ENCODE measurements at places on chromosomes 11 and 22.

DNA sequence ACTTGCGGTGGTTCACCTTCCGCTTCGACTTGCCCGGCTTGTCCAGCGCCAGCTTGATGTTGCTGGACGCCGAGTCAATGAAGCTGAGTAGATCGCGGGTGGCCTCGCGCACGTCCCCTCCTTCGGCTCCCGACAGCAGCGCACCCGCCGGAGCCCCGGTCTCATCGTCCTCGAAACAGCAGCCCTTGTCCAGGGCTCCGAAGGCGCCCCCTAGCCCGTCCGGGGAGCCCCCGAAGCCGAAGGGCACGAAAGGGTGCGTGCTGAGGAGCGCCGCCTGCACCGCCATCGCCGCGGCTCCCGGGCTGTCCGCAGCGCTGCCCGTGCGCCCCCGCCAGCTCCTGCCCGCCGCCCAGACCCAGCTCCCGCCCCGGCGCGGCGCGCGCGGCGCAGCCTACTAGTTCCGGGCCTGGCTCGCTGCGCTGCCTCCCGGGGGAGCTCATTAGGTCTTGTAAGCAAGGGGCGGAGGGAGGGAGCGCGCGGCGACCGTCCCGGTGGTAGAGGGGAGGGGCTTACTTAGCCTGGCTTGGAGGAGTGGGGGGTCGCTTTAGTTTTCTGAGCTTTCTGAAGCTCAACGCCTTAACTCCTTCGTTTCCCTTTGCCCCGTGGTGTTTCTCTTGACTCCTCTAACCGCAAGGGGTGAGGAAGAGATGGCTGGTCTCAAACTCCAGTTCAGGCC is at the start of gene FAM181B:
TSS of gene FAM181B (minus strand) at position 421 of the 676 bp plus-strand sequence. CDS start at position 286, 135 bp downstream.
- no peak for DNase-seq

GRCh38 chr11:123588117-123588863 is 66.1 kb downstream of the SCN3B start:
- no peak for DNase-seq

- no peak for DNase-seq
Observed at GRCh38 chr22:28822930-28823551, 22.7 kb upstream of the XBP1 start.

- no peak for DNase-seq
Observed at GRCh38 chr11:81190546-81190945, 1543.1 kb downstream of the FAM181B start.

GRCh38 chr11:63802637-63803414 is 10.4 kb upstream of the SPINDOC start:
- no peak for DNase-seq

GRCh38 chr22:26480611-26480932 is 3.0 kb downstream of the HPS4 start:
- no peak for DNase-seq

All from stimulated activated CD8-positive, alpha-beta memory T cell treated with anti-CD3 and anti-CD28 coated beads, Interleukin-7, amount 100 ng/mL, for 24 hours (primary cell).